ENCODE measurements at places on chromosomes 1 and 21.

DNA sequence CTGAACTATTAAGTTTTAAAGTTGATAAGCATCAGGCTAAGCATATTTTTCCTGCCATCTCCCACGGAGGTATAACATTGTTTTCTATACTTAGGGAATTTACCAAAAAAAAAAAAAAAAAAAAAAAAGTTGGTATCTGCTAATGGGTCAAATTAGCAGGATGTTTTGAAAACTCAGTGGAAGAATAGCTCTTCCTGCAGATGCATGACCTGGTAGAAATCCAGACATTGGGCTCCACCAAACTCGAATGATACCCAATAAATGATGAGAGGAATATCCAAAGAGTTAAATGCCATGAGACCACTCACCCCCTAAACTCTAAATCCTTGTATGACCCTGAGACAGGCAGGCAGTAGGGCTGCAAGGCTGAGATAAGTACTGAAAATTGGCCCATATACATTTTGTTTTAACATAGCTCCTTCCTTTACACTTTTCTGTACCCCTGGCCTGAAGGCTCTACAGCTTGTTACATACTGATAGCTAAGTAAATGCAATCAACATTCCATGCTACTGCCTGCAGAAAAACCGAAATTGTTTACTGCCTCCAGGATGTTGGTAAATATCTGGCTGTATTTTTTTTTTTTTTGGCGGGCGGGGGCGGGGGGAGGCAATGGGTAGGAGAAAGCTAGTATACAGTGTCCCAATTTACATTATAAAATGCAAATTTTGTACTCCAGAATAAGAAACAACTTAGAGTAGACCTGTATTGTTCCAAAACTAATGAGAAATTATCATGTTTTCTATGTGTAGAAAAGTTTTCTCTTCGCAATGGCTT, 57.6 kb downstream of the NFIA start:
- no peak for ATAC-seq

- no peak for ATAC-seq
Observed at GRCh38 chr1:172162236-172162635, 258.2 kb upstream of the C1orf105 start.

DNA sequence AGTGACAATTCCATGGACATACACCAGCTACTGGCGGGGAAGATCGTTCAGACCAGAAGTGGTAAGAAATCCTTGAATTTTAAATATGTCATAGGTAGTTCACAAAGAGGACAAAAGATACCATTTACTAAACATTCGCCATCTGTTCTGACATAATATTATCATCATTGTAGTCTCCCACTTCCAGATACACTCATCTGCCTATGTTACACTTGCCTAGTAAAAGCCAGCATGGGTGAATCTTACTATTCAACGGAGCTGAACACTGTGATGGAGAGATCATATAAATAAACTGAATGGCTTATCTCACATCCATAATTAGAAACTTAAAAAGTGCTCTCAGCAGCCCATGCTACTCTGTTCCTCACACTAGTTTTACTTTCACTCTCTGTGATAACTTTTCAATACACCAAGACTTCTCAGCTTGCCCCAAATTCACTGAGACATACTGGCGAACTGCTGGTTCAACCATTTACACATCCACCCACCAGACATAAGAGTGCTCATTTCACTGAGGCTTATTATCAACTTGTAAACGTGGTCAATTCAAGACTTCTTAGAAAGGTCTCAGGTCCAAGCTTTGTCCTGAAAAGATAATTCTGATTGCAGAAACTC, 463 bp upstream of the PRRC2C start:
- peak; percentile 46 for ATAC-seq

- ATAC-seq, result no peak
Observed at GRCh38 chr21:32496568-32496967, 84.1 kb downstream of the EVA1C start.

GRCh38 chr1:163395790-163396189, 74.0 kb downstream of the NUF2 start:
- no peak for ATAC-seq

- no peak for ATAC-seq
Observed at GRCh38 chr1:24105368-24106160, 6.4 kb downstream of the MYOM3 start.

All from activated T-helper 17 cell treated with anti-CD3 and anti-CD28 coated beads, Interleukin-2, amount 50 U/mL, for 72 hours (primary cell).